HCT116 (cell line): ENCODE measurements at places on chromosomes 12 and 14.

- DNase-seq = no peak
Measured at GRCh38 chr14:87613881-87614280, 379.1 kb downstream of the GALC start.

DNA sequence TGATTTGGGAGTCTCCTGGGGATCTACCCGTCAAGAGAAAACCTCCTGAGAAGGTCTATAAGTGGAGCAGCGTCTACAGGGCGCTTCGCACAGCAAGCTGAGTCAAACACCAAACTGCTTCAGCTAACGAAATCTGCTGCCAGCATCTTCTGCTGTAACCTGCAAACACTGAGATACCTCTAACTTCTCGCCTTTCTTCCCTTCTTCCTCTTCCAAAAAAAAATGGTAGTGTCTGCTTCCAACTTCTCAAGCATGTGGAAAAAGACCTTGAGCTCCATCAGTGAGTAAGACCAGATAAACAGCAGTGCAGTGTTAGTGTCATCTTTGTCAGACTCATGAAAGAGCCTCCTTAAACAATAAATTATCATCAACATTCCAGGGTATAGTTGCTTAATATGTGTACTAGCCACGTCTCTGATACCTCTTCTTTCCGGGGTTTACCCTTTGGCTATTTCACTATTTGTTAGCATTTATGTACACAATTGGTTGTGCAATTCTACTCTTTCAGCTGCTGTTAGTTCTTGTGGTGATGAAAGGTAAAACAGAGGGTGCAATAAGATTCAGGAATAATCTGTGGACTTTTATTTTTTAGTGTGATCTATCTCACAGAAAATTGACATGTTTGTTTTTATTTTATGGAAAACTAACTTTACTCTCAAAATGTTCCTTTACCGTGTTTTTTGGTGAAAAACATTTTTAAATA is 81.6 kb downstream of the LLPH start:
- no peak for DNase-seq

- DNase-seq = no peak
Measured at GRCh38 chr14:42715316-42715715, 1108.6 kb downstream of the LRFN5 start.

DNA sequence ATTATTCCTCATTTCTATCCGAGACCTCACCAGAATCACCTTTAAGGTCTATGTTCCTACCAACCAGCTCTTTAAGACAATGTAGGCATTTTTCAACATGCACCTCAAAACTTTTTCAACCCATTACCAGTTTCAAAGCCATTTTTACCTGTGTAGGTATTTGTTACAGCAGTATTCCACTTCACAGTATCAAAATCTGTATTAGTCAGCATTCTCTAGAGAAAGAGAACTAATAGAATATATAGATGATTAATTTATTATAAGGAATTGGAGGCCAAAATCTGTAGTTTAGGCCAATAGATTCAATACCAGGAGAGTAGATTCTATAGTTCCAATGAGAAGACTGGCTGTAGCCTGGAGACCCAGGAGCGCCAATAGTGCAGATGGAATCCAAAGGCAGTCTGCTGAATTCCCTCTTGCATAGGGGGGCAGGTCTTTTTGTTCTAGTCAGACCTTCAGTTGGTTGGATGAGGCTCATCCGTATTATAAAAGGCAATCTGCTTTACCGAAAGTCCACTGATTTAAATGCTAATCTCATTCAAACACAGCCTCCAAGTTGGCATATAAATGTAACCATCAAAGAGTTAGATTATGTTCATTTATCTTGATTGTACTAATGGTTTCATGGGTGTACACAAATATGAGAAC is 151.6 kb upstream of the SYT1 start:
- no peak for DNase-seq

DNA sequence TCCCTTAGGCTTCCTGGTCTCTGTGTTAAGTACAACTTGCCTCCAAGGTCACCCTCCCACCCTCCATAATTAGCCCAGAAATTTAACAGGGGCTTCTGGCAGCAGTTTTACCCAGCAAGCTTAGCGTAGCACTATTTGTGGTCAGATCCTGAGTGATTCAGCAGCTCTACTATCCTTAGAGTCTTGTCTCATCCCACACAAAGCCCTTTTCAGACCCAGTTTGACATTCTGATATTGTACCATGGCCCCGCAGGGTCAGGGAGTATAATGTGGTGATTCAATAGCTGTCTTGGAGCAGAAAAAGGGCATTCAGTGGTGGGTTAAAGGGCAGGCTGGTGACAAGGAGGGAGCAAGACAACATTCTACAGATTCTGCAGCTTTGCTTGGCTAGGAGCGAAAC is 153.8 kb upstream of the DDHD1 start:
- no peak for DNase-seq

DNA sequence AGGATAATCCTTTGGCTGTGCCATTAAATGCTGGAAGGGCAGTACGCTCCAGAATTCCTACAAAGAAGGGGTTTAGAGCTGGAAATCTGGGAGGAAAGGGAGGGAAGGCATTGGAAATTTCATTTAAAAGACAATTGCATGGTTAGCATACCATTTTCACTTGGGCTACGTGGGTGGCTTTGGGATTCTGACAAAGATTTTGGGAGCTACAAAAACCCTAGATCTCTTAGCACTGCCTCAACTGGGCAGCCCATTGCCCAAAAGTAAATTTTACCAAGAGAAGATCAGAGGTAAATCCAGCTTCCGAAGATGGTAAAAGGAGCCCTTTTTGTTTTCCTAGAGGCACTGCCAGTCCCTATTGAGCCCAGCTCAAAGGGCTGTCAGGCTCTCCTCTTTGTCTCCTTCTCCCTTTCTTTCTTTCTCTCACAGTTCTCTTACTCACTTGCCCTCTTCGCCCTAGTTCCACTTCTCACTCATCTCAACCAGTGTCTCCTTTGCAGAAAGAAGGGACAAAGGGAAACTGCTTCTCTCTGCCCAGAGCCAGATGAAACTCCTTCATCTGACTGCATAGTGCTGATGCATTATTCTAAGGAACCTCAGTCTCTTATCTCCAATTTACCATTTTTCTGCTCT is 125.4 kb upstream of the PLEKHA5 start:
- DNase-seq = no peak

- DNase-seq = no peak
Measured at GRCh38 chr12:8773461-8773860, 49.0 kb upstream of the A2ML1 start.

DNA sequence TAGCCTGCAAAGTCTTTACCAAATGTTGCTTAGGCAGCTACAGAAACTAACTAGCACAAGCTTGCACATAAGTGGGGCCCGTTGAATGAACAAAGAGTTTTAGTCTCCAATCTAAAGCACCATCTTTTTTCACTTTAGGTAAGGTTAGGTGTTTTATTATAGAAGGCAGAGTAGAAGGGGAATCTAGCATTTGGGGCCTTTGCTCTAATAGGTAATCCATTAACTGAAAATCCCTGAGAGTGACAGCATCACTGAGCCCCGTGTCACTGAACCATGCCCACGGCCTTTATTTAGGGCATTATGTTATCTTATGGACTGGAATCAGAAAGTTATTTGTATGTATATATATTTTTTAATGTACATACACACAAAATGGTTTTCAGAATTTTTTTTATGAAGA is 25.1 kb downstream of the CPNE8 start:
- DNase-seq = no peak

- DNase-seq = peak; percentile 69
Measured at GRCh38 chr12:26125400-26126339, 833 bp upstream of the BHLHE41 start.
